ENCODE measurements at places on chromosomes 3 and 15.

GRCh38 chr3:4492208-4493013 is 737 bp upstream of the ITPR1 start:
- peak; percentile 53 for DNase-seq

DNA sequence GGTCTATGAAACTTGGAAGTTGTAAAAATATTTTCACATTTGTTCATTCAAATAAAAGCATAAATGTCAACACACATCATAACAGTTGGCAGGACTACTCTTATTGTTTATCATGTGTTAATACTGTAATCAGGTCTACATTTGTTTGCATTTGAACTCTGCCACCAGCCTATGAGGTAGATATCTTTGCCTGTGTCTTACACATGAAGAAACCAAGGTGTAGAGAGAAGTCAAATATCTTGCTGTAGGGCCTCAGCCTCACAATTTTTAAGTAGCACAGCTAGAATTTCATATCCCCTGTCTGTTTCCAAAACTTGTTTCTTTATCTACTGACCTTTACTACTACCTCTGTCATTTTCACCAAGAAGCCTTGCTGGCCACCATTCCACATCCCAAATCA is 161.9 kb downstream of the ZIC4 start:
- DNase-seq: no peak

DNA sequence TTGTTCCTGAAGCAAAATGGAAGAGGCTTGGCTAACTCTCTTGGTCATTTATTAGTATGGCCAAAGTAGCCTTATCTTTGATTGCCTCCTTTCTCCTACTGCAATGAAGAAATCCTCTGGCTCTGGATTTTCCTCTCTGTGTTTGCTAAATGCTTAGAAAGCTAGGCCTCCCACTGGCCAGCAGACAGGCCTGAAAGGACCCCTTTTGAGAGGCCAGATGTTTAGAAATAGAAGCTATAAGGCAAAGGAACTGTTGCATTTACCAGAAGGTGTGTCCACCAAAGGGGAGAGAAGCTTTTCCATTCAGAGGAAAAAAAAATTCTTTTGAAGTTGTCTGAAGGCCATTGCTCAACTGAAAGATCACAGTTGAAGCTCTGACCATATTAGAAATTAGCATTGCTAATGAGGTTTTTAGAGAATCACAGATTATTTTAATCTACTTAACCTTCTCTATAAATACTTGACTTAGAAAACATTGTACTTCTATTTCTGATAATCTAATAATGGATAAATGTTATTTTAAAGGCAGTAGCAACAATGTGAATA is 160.8 kb downstream of the SYNPR start:
- no peak for DNase-seq

- DNase-seq: no peak
Observed at GRCh38 chr3:124428372-124429128, 301.7 kb upstream of the UMPS start.

DNA sequence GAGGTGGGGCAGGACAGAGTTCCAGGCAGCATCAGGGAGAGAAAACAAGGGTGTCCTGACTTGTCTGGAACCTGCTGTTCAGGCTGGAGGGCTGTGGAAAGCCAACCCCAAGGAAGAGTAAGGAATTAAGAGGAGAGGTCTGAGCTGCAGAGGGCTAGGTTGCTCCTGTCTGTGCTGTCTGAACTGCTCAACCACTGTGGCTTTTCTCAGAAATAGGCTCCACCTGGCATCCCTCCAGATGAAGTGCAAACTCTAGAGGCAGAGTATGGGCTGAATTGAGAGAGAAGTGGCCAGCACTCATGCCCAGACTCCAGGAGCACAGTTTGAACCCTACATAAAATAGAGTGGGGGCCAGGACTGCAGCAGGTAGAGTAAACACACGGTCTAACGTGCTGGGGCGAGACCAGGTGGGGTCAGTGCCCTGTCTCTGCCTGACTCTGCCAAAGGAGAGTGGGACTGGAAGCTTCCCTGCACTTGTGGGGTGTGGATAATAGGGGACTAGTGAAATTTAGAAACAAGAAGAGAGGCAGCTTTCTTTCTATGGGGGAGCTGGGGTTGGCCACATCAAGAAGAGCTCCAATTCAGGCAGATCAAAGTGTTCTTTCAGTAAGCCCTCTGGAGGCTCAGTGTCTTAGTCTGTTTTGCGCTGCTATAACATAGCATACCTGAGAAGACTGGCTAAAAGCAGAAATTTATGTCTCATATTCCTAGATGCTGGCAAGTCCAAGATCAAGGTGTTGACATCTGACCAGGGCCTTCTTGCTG is 28.0 kb upstream of the MNS1 start:
- DNase-seq: no peak

DNA sequence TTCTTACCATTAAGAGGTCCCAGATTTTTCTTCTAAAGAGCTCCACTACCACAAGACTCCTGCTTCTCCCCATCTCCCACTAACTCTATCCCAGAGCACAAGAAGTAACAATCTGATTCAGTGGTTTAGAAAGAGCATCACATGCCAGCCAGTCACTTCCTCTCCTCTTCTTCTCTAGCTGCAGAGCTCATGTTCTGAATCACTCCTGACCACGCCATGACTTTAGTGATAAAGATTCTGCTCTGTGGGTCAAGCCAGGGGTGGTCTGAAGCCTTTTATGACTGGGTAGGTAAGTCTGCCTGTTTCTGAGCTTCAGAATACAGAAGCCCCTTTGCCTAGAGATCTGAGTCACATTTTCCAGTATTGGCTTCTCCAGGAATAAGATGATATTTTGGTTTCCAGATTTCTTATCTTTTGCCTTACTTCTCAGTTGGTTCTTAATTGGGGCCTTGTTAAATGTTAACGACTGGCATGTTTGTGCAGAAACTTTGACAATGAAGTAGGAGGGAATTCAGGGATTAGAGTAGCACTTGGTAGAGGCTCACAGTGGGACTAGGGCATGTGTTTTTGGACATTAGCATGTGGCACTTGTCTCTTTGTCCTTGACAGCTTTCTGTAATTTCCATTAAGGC is 27.6 kb upstream of the ADAMTSL3 start:
- no peak for DNase-seq

DNA sequence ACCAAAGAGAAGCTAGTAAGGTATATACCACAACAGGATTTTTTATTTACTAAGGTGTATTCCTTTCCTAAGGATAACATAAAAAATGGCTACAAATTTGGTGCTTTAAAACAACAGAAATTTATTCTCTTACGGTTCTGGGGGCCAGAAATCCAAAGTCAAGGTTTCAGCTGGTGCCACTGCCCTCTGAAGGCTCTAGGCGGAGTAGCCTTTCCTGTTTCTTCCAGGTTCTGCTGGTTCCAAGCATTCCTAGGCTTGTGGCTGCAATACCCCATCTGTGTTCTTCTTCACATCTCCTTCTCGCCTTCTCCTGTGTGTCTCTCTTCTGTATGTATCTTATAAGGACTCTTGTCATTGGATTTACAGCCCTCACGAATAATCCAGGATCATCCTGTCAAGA is 549.9 kb downstream of the GRM7 start:
- DNase-seq: no peak

- no peak for DNase-seq
Observed at GRCh38 chr15:83498801-83499200, 51.7 kb downstream of the SH3GL3 start.

DNA sequence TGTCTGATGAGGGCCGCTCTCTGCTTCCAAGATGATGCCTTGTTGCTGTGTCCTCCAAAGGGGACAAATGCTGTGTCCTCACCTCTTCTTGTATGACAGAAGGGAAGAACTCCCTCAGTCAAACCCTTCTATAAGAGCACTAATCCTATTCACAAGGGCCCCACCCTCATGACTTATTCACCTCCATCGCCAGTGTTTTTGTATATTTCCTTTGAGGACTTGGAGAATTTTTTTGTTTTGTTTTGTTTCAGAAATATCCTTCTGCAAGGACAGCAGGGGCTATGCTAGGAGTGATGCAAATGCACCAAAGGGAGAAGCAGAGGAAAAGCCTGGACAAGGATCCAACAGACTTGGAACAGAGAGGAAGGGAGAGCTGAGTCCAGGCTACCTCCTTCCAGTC is 214.4 kb downstream of the TLE3 start:
- DNase-seq: no peak

- DNase-seq: no peak
Observed at GRCh38 chr15:73965758-73966113, 26.4 kb downstream of the STOML1 start.

- DNase-seq: no peak
Observed at GRCh38 chr3:140794507-140794906, 116.6 kb downstream of the TRIM42 start.

DNA sequence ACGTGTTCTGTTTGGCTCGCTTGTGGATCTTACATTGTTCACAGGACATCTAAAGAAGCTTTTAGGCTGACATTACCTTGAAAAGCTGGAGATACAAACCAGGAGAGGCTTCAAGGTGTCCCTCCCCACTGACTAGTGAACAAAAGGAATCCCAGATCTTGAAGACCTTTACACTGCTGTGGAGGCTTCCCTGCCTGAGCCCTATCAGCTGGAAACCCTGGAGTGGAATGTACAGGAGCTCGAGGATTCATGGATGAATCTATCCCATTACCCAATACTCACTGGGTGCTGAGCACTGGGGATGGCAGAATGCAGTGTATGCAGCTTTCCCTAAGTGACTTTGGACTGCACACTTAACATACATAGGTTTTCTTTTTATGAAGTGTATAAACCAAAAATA is 82.3 kb upstream of the MFGE8 start:
- no peak for DNase-seq

GRCh38 chr3:116030131-116030850 is 407.0 kb downstream of the GAP43 start:
- DNase-seq: no peak

DNA sequence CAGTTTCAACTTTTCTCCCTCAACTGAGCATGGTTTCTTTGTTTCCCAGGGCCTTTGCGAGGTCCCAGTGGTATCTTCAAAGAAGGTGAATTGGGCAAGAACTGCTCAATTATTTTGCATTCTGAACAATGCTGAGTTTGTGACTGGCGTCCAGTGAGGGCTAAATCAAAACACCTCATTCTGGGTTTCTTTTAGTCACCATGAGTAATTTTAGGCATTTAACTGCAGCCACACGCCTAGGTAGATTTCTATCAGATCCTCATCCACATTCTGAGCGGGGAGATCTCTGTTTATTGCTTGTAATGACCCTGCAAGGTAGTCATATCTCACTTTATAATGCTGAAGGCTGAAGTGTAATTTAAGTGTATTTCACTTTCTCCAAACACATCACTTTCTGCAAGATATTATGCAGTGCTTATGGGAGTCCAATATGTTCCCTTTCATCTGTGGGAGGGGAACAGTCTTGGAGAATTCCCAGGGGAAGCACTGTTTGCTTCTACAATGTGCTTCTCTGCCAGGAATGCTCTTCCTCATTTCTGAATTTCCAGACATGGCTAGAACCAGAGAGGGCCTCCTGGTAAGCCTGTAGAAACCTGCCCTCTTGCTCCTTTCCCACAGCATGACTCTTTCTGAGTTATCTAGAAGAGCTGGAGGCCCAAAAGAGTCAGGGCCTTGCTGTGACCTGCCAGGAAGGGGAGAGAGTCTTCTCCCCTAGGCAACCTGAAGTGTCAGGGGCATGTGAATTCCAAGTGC is 91.7 kb downstream of the FRMD4B start:
- no peak for DNase-seq
